ENCODE measurements at places on chromosomes 1 and 21.

DNA sequence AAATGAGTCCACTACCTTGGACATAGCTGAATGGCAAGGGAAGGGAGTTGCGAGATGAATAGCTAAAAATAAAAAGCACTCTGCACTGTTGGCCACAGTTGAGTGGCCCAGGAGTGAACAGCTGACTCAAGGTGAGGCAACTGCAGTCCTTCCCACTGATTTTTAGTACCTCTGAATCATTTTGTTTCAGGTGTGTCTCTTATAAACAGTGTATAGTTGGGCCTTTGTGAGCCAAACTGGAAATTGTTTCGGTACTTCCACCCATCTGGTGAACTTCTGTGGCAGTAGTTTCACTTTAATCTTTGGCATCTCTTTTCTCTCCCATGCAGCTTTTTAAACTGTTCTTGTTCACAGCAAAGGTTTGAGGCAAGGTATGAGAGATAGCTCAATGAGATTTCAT is 122.7 kb downstream of the VAV3 start:
- no peak for DNase-seq

DNA sequence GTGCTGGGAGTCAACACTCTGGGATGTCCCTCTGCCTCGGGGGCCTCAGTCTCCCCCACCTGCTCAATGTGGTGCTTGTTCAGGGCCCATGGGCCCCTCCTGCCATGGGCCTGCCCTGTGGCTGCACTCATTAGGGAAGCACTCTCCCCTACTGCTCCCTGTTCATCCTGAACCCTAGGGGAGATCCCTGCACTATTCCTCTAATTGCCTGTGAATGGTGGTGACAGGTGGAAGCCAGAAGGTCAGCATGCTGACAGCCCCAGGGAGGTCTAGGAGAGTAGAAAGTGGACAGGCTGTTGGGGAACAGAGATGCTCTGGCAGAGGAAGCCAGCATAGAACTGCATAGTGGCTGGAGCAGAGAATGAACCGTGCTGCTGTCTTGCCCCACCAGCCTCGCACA is 217.6 kb downstream of the TRABD2B start:
- no peak for DNase-seq

- no peak for DNase-seq
These were observed 89.6 kb upstream of the LPGAT1 start for GRCh38 chr1:211920141-211920572.

GRCh38 chr1:240188139-240188538 is 96.5 kb downstream of the FMN2 start:
- no peak for DNase-seq

GRCh38 chr1:183946320-183946613 is 91.3 kb downstream of the COLGALT2 start:
- DNase-seq = no peak

DNA sequence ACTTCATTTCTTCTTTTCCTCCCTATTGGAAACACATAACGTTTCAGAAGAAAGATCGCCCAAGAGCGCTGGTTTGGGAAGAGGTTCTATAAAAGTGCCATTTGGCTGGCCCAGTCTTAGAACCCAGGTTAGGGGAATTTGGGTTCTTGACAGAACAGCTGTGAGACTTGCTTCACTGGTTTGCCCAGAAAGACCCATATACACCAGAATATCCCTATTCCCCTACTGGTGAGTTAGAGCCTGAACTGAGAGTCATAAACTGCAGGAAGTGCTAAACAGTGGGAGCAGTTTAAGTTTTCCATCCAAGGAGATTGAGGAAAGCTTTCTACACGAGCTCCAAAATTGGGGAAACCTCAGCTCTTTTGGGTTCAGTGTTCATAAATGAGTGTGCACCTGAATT is 275.2 kb downstream of the VAV3 start:
- no peak for DNase-seq

- DNase-seq = no peak
These were observed 7.9 kb downstream of the COL6A1 start for GRCh38 chr21:45989355-45990048.

GRCh38 chr1:199283794-199284193 is 645.0 kb downstream of the PTPRC start:
- no peak for DNase-seq

DNA sequence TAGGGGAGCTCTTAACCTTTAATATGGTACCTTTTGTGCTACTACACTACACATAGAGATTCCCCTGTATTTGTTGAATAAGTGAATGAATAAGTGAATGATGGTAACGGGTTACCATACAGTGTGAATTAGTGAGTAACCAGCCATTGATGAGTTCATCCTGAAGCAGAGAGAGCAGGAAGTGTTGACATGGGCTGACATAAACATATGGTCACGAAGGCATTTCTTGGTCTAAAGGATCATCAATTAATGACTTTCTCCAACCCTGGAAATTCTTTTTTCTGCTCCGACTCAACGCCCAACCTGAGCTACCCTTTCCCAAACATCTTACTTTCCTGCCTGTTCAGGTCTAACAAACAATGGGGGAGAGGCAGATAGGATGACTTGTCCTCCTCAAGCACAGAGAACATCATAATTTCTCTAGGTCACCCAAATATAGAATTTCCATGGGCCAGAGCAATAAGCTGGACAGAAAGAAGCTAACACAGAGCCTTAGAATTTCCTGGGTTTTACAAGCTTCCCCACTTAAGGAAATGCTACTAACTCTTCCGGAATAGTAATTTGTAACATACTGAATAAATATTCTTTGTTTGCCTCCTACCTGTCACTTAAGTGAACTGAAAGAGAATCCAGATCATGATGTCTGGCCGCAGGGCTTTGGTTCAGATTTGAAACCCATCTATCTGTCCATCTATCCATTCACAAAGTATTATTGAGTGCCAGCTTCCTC is 114.7 kb upstream of the NGF start:
- no peak for DNase-seq

GRCh38 chr1:231172411-231172810 is 10.6 kb downstream of the TRIM67 start:
- no peak for DNase-seq

- no peak for DNase-seq
These were observed 9.2 kb downstream of the IGSF21 start for GRCh38 chr1:18116777-18117176.

DNA sequence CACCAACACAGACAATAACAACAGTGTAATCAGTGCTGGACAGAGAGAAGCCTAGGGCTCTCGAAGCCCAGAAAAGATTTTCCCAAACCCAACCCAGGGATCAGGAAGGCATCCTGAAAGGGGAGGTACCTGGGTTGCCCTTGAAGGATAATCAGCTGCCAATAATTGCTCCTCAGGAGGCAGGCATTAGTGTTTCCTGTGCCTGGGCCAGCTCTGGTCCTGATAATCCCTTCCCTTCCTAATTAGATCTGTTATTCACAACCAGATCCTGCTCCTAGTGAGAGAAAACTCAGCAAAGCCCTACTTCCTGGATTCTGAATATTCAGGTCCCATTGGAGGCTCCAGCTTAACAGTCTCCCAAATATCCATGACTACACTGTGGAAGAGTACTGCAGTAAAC is 117.4 kb downstream of the DMRTA2 start:
- no peak for DNase-seq

DNA sequence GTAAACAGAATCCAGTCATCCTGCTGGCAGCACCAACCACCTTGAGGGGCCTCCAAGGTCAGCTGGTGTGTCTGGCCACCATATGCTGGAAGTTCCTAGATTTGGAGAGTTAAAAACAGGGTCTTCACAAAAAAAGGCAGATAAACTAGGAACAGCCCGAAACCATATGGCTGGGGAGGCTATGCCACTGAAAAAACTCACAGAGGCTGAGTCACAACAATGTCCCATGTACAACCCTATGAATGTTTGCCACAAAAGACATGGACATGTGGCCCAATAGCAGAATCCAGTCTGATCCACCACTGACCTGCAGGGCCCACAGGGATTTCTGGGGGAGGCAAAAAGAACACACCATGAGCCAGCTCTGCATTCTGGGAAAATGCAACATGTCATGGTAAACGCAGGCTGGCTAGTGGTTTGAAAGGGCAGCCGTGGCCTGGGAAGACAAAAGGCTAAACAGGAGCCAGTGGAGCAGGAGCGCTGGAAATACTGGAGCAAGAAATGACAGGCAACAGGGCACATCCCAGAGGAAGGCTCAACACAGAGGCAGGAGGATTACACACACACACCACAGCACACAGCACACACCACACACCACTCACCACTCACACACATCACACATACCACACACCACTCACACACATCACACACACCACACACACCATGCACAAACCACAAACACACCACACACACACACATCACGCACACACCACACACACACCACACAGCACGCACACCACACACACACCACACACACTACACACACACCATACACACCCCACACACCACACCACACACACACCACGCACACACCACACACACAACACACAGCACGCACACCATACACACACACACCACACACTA is 55.4 kb downstream of the HSF2BP start:
- DNase-seq = no peak

DNA sequence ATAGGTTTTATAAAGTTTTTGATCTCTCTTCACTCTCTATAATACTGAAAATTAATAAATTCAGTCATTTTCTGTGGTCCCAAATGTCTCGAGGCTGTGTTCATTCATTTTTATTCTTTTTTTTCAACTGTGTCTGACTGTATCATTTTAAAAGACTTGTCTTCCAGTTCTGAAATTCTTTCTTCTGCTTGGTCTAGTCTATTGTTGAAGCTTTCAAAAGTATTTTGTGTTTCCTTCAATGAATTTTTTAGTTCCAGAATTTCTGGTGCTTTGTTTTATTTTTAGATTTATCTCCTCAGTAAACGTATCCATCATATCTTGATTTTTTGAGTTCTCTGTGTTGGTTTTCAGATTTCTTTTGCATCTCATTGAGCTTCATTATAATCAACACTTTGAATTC is 161.0 kb upstream of the CHRM3 start:
- no peak for DNase-seq

DNA sequence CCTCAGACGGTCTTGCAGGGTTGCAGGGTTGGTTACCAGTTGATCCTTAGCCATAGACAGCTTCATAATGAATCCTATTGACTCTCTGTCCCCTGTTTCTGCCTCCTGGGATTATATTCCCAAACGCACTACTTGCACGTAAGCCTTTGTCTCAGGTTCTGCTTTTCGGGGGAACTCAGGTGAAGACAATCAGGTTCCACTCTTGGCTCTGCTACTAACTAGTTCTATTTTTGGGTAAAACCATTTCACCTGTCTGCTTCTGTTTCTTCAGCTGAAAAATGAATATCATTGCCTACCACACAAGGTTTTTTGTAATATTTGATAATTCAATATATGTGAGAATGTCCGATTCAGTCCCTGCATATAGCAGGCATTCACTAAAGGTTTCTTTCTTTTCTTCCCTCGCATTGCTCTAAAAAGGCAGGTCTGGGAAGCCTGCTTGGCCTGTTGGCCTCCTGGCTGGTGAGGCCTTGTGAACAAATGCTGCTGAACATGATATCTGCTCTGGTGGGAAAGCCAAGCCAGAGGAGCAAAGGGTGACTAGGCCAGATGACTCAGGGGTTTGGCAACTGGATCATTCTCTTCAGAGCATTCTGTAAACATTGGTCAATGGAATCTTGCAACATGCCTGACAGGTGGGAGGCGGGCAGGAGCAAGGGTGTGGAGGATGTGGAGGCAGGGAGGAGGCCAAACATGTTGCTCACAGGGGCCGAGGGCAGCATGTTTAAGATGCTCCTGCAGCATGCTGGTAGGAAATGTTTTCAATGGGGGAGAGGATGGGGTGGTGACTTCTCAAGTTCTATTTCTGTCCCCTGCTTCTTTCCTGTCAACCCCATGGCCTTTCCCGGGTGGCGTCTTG is 23.8 kb downstream of the IER5 start:
- DNase-seq = no peak

DNA sequence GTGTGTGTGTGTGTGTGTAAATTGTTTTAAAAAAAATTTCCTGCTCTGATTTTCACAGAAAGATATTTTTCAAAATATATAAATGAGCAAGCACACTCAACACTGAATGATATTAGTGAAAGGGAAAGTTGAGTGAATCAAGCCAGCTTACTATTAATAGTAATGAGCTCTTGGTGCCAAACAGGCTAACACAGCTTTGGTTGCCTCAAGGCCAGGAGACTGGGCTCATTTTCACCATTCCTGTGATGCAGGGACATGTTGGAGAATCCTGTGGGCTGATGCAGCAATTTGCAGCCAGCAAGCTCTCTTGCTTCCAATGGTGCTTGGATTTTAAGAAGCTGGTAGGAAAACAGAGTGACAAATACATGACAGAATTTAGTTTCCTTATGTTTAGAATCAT is 30.2 kb downstream of the PLA2G4A start:
- no peak for DNase-seq

GRCh38 chr1:27531959-27532685 is 42.2 kb upstream of the WASF2 start:
- no peak for DNase-seq

DNA sequence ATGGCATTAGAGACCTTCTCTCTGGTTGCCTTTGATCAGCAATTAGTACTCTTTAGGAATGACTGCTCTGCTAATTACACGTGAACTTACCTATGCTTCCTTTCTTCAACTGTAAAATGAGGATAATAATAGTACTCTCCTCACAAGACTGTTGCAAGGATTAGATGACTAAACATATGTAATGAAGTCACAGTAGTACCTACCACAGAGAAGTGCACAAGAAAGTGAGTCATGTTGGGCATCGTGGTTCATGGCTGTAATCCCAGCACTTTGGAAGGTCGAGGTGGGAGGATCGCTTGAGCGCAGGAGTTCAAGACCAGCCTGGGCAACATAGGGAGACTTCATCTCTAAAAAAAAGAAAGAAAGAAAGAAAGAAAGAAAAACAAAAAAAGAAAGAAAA is 68.1 kb upstream of the AK4 start:
- no peak for DNase-seq

- DNase-seq = no peak
These were observed 180.0 kb downstream of the TTLL7 start for GRCh38 chr1:83818916-83819315.

DNA sequence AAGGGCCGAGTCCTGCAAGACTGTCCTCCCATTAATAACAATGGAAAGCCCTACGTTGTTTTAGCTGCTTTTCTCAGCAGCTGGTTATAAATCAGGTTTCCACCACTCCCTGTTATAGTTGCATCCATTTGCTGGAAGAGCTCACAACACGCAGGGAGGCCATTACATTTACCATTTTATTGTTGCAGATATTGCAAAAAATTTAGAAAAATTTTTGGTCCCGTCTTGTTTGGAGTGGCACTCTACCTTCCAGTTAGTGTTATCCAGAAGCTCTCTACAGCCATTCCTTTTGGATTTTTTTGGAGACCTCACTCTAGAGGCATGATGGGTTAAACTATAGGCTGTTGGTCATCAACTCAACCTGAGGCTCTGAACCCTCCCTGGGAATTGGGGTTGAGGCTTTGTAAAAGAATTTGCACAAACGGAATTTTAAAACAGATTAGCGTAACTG is 1532.1 kb upstream of the TPTE start:
- no peak for DNase-seq

DNA sequence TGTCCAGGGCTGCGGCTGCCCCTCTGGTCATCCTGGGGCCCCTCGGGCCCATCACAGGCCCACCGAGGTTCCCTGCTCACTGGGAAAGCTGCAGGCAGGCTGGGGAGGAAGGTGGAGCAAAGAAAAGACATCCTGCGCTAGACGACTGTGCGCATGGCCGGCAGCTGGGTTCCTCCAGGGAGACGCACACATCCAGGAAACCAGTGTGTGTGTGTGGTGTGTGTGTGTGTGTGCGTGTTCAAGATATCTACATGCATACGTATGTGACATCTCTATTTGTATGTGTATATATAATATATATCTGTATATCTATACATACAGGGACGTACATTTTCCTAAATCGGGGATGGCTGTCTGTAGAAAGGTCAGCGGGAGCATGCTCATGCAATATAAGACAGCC is 63.7 kb downstream of the ACOT7 start:
- no peak for DNase-seq
